ENCODE measurements at places on chromosomes 5 and 9.
A peak's percentile ranks its signal among the peaks of the same experiment; 100 is the strongest.

DNA sequence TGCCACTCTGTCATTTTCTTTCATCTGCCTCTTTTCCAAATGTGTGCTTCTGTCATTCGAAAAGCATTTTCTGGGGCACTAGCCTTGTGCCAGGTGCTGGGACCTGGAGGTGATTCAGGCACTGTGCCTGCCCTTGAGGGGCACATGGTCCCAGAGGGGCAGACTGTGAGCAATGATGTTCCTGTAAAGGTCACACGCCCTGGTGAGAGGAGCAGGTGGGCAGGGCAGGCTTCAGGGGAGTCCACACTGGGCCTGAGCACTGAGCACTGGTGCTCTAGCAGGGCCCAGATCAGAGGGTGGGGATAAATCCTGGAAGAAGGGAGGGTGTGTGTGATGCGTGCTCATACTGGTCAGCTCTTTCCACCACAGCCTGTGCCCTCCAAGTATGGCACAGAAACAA is 77.8 kb downstream of the COL15A1 start:
- DNase-seq, result no peak

- no peak for DNase-seq
Measured at GRCh38 chr5:135253601-135254178, 145.3 kb downstream of the MACROH2A1 start.

- no peak for DNase-seq
Measured at GRCh38 chr5:118590806-118591205, 397.5 kb downstream of the DTWD2 start.

DNA sequence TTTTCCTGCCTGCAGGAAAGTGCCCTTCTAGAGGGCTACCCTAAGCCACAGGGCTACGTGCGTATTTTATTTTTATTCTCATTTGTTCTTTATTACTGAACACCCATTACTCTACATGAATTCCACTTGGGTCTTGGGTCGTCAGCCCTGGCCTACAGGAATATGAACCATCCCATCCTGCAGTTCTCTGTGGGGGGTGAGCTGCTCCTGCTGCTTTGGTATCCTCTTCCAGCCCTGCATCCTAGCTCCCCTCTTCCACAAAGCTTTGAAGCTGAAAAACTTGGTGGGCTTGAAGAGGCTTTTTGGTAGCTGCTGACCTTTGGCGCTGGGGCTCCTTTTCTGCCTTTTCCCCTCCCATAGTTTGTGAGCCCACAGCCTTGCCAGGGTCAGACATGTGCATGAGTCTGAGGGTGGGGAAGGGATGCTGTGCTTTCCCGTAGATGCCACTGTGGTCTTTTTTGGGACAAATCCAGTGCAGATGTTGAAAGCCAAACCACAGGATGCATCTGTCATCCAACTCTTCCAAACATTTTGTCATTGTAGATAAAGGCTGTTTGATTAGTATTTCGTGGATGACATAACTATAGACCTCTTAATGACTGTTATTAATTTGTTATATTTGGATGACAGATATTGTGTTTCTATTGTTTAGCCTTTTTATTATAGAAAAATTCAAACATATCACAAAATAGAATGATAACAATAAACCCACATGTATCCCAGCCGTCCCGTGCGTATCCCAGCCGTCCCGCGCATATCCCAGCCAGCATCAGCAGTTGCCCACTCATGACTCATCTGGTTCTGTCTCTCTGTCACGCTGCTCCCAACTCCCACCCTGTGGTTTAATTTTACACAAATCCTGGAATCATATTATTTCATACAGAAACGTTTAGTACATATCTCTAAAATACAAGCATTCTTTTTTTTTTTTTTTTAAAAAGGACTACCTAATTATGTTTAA is 43.9 kb downstream of the SLC46A2 start:
- no peak for DNase-seq

DNA sequence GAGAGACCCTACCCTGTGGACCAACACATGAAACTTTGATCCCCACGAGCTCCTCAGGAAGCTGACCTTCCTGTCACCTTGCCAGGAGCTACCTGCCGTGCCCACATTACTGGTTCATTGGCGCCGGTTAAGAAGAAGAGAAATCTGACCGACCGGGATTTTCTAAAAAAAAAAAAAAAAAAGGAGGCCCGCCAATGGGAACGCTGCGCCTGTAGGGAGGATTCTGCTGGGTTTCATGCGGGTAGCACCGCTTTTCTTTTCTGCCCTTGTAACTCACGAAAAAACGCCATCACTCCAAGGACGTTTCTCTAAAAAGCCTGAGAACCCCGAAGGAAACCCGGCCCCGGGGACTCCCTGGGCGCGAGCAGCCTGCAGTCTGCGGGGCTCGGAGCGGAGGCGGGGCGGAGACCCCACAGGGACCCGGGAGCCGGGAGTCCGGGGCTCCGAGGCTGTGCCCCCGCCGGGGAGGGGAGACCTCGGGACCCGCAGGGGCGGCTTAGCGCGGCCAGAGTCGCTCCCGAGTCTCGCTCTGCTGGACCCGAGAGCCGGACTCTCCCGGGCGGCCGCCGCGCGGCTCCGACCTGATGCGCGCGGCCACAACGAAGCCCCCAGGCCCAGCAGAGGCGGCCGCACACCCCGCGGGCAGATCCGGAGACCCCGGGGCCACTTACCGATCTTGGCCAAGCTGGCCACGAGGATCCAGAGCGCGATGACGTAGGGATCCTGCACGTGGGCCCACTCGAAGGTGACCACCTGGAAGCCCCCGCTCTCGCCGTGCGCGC is 617 bp downstream of the SLC9A3 start:
- DNase-seq, result no peak

GRCh38 chr9:136694163-136694871 is 7.1 kb upstream of the AGPAT2 start:
- DNase-seq, result peak; percentile 54

DNA sequence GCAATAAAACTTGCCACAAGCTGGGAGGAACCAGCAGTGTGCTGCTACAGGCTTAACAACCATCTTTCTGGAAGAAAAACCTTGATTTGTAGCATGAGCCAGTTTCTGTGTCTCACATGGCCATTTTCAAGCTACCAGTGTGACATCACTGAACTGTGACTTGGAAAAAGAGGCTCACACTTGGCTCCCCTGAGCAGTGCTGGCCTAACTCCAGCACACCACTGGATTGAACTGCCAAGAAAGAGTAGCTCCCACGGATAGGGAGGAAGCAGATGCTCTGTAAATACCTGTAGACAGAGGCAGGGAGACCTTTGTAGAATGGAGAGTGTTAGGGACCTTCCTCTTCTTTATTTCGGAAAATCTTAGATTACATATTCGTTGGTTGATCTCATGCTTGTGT is 197.9 kb downstream of the SH3GL2 start:
- DNase-seq, result no peak
